IPS-NIHi11 (cell line): ENCODE measurements at places on chromosomes 5 and 9.

DNA sequence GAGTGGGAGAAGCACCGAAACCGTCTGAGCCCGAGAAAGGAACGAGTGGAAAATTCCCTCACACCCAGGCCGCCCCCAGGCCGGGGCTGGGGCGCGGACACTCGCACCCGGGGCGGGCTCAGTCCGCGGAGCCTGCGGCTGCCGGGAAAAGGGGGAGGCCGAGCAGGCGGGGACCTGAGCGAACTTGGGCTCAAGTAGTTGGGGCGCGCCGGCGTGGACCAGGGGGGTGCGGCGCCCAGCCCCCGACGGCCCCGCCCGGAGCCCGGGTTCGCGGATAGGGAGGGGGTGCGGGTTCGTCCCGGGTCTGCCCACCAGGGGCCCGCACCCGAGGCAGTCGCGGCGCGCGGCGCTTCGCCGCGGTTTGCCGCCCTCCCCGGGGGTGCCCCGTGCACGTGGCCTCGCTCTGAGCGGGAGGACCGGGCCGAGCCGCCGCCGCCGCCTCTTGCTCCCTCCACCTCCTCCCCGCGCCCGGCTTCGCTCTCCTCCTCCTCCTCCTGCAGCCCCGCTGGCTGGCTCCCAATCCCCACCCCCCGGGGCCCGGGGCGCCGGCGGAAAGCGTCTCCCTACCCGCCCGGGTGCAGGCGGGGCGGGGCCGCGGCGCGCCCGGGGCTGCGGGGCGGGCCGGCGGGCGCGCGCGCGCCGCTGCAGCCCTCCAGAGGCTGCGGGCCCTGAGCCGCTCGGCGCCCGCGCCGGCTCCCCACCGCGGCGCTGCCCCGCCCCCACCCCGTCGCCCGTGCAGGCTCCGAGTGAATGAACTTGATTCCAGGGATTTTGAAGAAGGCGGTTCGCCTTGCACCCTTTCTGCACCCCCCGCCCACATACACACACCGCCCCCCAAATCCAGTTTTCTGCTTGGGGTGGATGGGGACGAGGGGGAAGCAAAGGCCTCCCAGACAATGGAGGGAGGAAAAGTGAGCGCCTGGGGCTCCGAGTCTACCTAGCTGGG lies 1.3 kb upstream of the NFIB start:
- peak; percentile 80 for DNase-seq

- DNase-seq: no peak
Measured at GRCh38 chr9:23342291-23342690, 483.7 kb downstream of the ELAVL2 start.

DNA sequence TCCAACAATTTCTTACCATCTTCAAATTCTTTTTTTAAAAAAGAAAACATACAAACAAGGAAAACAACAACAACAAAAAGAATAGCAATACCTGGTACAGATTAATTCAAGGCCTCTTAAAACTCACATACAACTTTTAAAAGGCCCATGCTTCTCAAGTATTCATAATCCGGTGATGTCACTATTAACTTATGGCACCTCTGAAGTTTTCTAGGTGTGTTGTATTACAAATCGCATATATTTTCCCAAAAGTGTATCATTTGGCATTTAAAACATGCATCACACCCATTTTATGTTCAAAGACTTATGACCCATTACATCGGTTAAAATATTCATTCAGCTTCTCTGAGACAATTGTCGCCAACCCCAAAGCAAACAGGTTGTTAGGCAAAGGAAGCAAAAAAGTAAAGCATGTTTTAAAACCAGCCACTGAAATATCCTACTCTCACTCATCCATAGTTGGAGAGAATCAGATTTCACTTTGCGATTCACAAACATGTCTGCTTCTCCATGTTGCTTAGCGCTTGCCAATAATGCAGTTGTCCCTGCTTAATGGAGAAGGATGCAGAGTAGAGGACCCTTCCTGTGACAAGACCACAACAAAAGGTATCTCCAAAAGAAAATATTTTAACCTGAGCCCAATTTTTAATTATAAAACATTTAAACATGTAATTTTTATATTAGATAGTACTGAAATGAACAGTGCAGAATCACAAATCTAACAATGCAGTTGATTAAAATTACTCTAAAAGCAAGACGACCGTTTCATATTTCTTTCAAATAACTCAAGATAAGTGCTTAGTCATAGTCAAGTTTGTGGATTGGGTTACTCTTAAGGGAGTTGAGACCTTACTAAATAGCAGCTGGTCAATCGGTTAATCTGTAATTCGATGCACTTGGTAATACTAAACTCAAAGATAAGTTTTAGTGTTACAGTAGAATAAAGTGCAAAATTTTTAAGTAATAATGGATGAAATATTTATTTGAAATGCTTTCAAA lies 1.6 kb downstream of the SKP1 start:
- DNase-seq: peak; percentile 26

DNA sequence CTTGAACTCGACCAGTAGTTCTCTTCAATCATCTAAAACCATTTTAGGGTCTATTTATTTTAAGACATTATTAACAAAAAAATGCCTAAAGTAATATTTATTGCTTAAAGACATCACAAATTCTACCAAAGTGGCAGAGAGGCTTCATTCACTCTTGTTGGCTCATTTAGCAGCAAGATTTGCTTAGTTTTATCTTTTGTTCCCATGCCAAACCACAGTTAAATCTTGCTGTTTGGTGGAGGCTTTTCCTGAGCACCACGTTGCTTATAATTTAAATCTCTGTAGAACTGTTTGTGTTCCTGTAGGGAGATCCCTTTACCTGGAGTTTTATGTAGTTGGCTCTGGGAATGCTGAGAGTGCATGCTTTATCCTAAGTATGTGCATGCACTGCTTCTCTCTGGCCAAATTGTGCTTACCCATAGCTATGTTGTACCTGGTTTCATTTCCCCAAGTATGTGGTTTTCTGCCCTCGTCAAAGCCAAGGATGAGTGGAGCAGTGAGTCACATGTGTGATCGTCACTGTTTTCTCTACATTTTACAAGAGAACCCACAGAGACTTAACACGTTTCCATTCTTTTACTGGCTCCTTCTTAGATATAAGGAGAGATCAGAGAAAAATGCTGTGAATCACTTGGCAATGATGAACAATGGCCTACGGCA lies 42.1 kb upstream of the MAST4 start:
- no peak for DNase-seq

DNA sequence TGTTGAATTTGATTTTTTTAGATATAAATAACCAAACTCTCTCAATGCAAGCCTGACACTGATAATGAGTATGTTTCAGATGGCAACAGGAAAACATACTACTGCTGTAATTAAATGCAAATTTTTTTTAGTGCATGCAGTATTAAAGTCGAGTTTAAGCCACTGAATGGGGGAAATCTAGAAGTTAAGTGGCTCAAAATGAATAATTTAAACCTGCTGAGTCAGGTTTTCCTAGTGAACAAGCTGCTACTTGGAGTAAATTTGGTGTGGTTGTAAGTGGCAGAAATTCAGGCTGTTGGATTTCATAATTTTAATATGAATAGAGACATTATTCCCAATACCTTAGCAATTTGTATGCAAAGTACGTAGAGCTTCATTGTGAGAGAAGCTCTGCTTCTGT lies 121.8 kb downstream of the SLF1 start:
- DNase-seq: no peak

- DNase-seq: no peak
Measured at GRCh38 chr5:113917997-113918396, 404.5 kb downstream of the YTHDC2 start.

- peak; percentile 86 for DNase-seq
Measured at GRCh38 chr5:55226934-55227663, at the start of gene MCIDAS. MCIDAS (minus strand) TSS chr5:55227315; CDS start chr5:55227138, 177 bp downstream.

DNA sequence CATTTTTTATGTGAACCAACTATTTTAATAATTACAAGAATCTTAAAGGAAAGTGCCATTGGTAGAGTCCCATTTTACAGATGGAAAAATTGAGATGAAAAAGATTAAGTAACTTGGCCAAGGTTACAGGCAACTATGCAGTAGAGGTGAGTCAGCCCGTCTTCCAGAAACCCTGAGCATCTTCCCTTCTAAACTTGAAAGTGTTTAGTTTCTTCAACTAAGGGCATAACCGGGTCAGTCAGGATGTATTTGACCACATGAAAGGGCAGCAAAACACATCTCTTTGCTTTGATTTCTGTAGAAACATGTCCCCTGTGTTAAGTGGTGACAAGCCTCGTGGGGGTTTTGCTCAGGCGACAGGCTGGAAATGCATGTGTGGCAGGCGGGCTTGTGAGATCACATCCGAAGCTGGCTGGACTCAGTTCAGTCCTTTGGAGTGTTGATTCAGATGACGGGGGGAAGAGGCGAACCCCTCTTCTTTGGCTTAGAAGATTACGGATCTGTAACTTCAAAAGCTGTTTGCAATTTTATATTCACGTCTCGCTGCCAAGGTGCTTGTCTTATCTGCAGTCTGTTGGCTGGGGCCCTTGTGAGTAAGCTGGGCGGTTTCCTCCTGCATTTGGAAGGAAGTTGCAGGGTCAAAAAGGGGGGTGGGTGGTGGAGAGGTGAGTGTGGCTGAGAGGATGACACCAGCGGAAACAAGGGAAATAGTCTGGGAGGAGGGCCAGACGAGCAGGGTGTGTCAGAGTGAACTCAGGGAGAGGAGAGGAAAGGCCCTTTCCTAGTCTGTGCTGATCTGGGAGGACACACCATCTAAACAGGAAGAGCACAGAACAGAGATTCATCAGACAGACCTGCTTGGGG lies 78.9 kb upstream of the RPS23 start:
- no peak for DNase-seq

GRCh38 chr5:54455413-54456157 lies at the start of gene HSPB3:
HSPB3 (plus strand) TSS chr5:54455699; CDS start chr5:54455790, 91 bp downstream.
- DNase-seq: no peak

DNA sequence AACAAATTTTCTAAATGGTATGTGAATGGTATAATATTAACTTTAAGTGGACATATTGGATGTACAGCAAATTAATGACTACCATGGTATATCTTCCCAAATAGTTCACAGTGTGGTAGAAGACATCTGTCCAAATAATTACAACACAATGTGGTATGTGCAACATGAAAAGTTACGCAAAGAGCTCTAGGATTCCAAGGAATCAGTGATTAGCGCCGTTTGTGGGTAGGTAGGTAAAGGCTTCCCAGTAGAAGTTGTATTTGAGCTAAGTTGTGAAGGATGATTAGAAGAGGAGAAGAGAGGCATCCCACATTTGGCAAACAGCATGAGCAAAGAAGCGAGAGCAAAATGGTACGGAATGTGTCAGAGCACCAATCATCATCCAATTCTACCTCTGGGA lies 14.3 kb upstream of the KLF9 start:
- no peak for DNase-seq

DNA sequence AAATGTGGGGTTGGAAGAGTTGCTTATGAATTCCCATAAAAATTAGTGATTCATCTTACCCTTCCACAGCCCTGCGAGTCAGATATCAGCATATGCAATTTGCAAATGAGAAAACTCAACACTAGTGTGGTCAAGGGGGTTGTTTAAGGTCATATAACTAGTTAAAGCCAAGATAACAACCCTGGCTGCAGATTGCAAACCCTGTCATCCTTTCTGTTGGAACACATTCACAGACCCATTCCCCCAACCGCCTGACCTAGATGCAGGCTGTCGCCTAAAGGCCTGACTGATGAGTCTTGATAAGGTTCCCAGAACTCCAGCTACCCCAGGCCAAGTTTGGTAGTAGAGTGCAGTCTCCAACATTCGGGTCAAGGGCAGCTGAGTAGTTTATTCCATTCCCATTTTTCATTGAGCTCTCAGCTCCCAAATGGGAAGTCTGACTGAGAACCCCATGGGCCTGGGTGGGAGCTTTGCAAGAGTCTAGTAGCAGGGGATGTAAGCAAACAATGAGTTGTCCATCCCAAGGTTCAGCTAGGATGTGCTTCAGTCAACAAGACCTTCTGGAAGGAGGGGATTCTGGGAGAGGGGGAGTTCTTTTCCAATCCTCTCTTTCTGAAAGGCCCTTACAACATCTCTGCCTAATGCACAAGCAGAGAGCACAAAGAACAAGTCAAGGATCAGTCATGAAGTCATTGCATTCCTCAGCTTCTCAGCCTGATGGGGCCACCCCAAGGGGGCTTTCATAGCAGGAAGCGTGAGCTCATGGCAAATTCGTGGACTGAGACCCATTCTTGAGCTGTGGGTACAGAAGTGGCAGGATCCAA lies 40.3 kb downstream of the ADAM19 start:
- DNase-seq: no peak

DNA sequence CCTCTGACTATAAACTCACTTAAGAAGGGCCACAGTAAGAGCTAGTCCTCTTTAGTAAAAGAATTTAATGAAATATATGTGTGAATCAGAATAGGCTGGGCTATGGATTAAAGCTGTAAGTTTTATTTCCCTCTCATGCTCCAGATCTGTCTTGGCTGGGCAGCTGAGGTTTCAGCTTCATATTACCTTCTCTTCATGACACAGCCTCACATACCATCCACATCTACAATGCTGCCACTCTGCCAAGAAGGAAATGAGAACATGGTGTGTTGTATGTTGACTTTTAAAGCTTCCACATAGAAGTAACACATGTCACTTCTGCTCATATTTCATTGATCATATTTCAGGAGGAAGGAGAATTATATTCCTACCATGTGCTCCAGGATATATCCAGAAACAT lies 776.0 kb upstream of the ACO1 start:
- DNase-seq: no peak

GRCh38 chr9:126293522-126293889 lies 33.1 kb upstream of the MVB12B start:
- DNase-seq: peak; percentile 59

DNA sequence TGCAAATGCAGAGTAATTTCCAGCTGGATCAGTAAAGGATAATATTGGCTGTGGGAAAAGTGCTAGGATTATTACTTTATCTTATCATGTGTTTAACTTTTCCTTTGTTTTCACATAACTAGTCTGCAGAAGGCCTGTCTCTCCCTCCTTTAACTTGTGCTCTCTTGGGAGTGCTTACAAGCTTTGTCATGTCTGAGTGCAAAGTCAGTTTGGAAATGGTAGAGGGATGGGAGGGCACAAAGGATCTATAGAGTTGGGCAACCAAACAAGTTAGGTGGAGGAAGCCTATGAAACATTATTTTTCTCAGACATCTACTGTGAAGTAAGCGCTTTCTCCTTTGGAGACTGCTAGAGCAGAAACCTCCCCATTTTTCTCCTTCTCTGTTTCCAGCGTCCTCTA lies 308.8 kb downstream of the ARHGAP26 start:
- DNase-seq: no peak

GRCh38 chr9:130846487-130847305 lies 11.6 kb downstream of the ABL1 start:
- DNase-seq: no peak

DNA sequence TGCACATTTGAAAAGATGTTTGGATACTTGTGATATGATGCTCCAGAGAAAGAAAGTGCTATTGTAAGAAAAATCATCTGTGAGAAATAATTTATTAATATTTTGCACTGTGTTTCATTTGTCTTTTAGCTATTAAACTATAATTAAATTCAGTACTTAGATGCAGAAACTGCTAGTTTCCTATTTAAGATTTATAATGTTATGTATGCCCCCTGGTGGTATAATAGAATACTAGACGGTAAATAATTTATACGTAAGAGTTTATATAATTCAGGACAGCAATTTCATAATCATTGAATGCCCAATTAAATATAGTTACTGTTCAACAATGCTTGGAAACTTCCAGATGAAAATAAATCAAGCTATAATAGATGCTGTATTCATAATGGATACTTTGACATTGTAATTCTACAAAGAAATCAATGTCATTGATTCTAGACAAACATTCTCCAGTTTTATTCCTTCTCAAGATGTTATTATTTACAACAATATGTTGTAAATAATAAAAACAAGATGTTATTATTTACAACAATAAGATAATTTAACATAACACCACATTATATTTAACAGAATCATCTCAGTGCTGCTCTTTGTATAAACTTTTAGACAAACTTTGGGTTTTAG lies 101.0 kb downstream of the TMEM232 start:
- DNase-seq: no peak
